ENCODE measurements at places on chromosomes 11 and 22. TPM values are rescaled to one million over a fixed set of nuclear protein-coding genes. Genes with fewer than 3 reads are reported as not detected.

BDNF gene
- 9.3 TPM for total RNA-seq

VWA5A gene
- 0.29 TPM for total RNA-seq

OR51B2 gene
- total RNA-seq = not detected

TRIM6 gene
- total RNA-seq = 13.3 TPM

ART5 gene
- 0.41 TPM for total RNA-seq

BMAL1 gene
- total RNA-seq = 15.2 TPM

ACER3 gene
- 21.4 TPM for total RNA-seq

DGCR6 gene
- 1.6 TPM for total RNA-seq

RAG1 gene
- total RNA-seq = 0.27 TPM
